ENCODE measurements at places on chromosomes 3 and 15.

DNA sequence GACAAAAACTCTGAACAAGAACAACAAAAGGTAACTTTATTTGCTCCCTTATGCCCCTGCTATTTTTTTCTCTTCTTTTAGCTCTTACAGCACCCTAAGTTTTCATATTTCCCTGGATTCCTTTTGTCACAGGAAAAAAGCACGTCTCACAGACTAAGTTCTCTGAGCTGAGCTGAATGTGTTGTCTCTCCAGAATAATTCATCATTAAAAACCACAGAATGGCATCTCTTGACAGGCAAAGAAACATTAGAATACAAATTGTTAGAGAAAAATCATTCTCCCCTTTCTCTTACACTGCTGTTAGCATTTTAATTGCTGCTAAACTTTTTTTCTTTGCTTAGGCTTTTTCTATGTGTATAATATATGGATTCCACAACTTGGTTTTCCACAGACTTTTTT lies 48.7 kb upstream of the SECISBP2L start:
- no peak for DNase-seq

DNA sequence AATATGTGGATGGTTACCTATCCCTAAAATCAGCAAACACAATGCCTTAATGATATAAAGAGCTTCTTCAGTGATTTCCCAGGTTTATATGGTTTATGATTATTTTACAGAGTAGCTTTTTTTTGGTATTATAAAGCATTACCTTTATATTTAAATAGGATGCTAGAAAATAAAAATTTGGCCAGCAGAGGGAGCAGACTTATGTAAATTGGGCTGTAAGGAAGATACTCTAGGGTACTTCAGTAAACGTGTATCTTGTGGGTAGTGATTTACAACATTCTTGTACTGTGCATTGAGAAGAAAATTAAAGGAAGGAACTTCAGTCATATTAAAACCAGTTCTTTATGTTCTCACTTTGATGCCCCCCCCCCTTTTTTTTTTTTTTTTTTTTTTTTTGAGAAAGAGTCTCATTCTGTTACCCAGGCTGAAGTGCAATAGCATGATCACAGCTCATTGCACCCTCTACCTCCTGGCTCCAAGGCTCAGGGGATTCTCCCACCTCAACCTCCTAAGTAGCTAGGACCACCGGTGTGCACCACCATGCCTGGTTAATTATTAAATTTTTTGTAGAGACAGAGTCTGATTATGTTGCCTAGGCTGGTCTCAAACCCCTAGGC lies 167.9 kb downstream of the BBX start:
- no peak for DNase-seq

GRCh38 chr3:99648101-99648500 lies 9.7 kb downstream of the COL8A1 start:
- DNase-seq: no peak

- DNase-seq: no peak
Observed at GRCh38 chr3:160213191-160213590, 12.0 kb upstream of the C3orf80 start.

DNA sequence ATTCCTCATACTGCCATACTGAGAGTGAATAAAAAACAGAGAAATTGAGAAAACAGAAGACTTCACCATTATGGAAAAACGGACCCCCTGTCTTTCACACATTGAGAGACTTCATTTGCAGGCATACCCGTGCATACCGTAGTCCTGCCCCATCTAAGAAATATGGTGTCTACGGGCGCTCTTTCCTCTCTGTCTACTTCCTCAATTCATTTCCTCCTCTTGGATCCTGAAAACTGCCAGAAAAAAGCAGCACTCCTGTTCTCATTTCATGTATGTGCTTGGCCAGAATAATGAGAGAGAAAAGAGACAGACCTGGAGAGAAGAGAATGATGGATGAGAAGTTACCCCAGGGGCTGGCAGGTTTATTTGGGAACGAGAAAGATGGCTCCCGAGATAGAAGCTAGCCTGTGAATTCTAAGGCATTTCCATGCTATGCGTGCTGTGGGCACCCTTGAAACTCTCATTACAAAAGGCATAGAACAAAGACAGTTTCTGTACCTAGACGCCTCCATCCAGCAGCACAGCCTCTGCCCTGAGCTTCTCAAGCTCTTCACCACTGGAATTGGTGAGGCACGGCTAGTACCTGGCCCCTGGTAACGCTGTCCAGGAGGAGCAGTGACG lies 62.5 kb upstream of the EPHB3 start:
- DNase-seq: no peak

GRCh38 chr3:124722589-124722988 lies 7.7 kb upstream of the UMPS start:
- DNase-seq: no peak

GRCh38 chr3:190070622-190071347 lies 49.9 kb downstream of the P3H2 start:
- DNase-seq: no peak

DNA sequence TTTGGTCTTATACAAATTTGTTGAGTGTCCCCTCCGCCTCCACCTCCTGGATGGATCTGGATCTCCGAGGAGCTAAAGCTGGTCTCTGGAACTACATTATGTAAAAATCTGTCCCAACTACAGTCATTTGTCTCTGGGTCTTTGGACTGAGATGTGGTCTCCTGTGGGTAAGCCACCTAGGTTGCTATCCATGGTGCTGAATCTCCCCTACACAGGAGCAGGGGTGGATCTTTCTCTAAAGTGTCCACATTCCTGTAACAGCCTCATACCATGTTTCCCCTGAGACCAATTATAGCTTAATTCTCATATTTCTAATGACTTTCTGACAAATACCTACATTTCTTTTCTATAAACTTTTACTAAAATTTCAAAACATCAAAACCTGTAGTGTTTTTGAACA lies 625.8 kb downstream of the TAFA4 start:
- no peak for DNase-seq

DNA sequence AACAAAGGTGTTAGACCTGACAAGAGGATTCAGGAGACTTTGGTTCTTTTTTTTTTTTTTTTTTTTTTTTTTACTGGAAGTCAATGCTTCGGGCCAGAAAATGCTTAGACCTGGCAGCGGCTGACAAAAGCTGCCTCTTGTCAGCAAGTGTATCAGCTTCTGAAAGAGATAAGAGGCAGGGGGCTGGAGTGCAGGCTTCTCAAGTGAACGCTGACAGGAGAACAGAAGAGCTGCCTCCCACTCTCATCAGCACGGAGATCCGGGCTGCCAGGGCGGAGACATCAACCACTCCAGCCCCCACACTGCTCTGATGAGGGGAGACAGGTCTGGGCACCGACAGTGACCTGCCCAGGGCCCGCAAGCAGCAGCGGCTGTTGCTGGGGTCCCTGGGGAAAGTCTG lies 9.4 kb upstream of the SCN5A start:
- DNase-seq: no peak

GRCh38 chr3:109339714-109340648 lies 2.6 kb upstream of the DPPA4 start:
- no peak for DNase-seq

- no peak for DNase-seq
Observed at GRCh38 chr3:167031364-167032049, 348.6 kb downstream of the ZBBX start.

- no peak for DNase-seq
Observed at GRCh38 chr15:74281147-74282133, 45.3 kb downstream of the CCDC33 start.

GRCh38 chr15:74293021-74293810 lies 57.1 kb downstream of the CCDC33 start:
- DNase-seq: no peak

GRCh38 chr3:65483011-65483410 lies 555.7 kb downstream of the MAGI1 start:
- DNase-seq: no peak

GRCh38 chr15:60858511-60859070 lies 370.5 kb downstream of the RORA start:
- no peak for DNase-seq

DNA sequence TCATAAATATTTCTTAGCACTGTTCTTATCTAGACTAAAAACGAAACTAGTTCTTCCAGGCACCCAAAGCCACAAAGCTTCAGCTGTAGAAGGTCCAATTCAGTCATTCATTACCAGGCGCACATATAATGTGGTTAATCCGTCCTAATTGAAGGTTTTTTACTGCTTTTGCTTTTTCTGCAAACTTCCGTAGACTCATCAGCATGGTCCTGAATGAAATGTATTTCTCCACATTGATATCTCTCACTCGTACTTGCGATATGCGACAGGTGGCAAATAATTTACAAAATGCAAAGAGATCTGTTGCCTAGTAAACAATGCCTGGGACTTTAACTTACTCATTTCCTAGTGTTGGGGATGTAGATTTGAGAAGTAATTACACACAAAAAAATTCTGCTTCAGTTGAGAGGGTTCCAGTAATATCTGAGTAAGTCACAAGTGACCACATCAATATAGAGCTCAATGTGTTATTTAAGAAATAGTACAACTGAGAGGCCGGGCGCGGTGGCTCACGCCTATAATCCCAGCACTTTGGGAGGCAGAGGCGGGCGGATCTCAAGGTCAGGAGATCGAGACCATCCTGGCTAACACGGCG lies 75.0 kb upstream of the MBNL1 start:
- DNase-seq: no peak

GRCh38 chr15:86647810-86648440 lies 568.3 kb downstream of the AGBL1 start:
- no peak for DNase-seq

- DNase-seq: no peak
Observed at GRCh38 chr3:111582120-111582474, 13.0 kb downstream of the ZBED2 start.

- no peak for DNase-seq
Observed at GRCh38 chr15:65761210-65761926, 30.7 kb downstream of the DENND4A start.

DNA sequence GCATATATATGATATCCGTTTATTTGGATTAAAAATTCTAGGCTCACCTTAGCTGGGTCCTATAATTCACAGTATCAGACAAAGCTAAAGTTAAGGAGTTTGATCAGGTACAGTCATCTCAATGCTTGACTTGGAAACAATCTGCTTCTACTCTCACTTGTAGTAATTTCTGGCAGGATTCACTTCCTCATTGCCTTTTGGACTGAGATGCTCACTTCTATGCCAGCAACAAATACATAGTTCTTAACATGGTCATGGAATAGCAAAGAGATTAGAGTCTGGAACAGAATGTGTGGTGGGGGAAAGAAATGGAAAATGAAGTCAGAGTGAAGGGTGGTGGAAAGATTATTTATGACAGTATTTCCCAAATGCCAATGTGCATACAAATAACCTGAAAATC lies 693.6 kb downstream of the CADM2 start:
- DNase-seq: no peak

DNA sequence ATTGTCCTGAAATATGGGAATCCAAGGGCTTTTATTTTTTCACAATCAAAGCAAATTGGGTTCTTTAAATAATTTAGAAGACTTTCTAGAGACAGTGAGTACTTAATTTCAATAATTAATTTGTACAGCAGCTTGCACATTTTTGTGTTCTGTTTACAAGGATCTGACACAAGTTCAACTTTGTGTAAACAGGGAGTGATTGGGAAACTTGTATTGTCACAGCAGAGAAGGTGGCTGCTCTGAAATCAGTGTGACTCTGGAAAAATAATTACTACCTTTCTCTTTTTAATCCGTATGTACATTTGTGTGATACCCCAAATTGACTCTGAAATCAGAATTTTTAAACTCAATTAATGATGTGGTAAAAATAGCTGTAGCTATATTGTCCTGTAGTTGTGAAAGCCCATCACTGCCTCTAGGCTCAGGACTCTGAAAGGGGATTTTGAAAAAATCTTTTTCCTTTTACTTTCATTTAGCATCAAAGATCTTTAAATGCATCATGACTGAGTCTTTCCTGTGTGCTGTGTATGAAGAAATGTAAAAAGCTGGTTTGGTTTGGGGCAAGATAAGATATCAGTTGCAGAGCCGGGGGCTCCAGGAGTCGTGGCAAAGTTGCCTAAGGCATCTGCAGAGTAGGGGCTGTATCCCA lies 45.1 kb downstream of the MFSD1 start:
- no peak for DNase-seq

GRCh38 chr3:115217292-115217677 lies 70.2 kb upstream of the ZBTB20 start:
- no peak for DNase-seq

DNA sequence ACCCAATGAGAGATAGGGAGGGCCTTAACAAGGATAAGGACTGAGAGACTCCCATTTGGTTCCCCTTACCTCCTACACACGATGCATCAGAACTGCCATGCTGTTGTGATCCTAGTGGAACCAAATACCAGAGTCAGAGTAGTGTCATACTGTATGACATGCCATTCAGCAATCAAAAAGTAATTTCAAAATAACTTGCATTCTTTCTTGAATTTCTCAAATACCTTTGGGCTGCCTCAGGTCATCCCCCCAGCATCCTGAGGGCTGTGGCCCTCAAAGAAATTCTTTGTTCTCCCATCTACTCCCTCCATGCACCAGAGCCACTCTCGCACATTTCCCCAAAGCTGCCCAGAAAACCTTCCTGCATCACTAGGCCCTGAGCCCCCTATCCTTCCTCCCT lies 68.9 kb upstream of the PPP2R3A start:
- DNase-seq: no peak

- DNase-seq: no peak
Observed at GRCh38 chr3:177320765-177321247, 123.5 kb upstream of the TBL1XR1 start.

GRCh38 chr3:13459605-13460340 lies 20.3 kb upstream of the HDAC11 start:
- DNase-seq: no peak

GRCh38 chr3:190197346-190197763 lies 76.7 kb upstream of the P3H2 start:
- no peak for DNase-seq

GRCh38 chr15:101045236-101045646 lies 126.1 kb downstream of the LRRK1 start:
- DNase-seq: no peak

DNA sequence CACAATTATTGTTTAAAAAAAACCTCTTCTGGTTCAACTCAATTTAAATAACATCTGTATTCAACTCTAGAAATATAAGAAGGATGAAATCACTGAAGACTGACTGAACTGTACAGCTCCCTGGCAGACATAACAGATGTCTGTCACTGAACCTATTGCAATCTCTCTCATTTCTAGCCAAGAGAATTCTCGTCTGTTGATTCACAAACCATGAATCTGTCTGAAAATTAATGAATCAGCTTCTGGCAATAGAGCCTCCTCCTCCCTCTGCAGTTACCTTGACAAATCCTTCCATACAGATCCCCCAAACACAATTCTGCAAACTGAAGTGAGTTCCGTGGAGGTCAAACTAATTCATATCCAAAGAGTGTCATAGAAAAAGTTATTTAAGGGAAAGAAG lies 561.4 kb downstream of the PYDC2 start:
- DNase-seq: no peak

- DNase-seq: peak; percentile 84
Observed at GRCh38 chr3:10173926-10174435, 9.3 kb downstream of the IRAK2 start.

GRCh38 chr3:9098716-9099675 lies 135.7 kb upstream of the RAD18 start:
- no peak for DNase-seq

GRCh38 chr15:90097475-90097874 lies 4.8 kb downstream of the IDH2 start:
- DNase-seq: peak; percentile 55

All from CD4-positive, alpha-beta T cell treated with Interferon gamma for 1 hour (primary cell).